NCI-H187 (cell line): ENCODE measurements at places on chromosomes 16 and 17.

DNA sequence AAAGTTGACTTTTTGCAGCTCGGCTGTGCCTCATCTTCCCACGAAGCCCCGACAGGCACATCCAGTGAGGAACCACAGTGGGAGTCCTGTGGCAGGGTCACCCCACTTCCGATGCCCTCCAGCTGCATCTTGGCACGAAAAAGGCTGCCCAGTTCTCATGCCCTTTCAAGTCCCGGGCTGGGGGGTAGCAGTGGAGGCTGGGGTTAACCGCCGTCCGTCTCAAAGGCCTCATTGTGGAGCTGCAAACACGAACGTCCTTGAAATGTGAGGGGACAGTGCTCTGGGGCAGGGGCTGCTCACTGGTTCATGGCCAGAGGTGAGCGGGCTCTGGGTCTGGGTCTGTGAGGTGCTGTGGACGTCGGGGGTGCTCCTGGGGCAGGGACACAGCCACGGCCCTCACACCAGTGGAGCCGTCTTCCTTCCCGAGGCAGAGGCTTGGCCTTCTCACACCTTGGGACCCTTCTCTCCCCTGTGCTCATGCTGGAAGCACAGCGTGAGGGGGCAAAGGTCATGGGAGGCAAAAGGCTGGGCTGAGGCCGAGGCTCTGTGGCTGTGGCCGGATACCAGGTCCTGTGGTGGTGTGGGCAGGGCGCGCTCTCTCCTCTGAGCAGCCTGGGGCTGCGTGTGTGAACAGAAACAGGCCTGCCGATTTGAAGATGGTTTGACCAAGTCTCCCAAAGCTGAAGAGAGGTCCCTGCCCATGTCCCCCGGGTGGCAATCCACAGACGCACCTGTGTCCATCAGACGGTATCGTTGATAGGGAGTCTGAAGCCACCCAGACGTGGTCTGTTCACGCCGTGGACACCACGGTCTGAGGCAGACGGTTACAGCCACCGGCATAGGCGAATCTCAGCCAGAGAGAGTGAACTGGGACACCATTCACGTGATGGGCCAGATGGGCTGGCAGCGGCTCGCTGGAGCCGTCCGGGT is 3.1 kb upstream of the MC1R start:
- no peak for DNase-seq

DNA sequence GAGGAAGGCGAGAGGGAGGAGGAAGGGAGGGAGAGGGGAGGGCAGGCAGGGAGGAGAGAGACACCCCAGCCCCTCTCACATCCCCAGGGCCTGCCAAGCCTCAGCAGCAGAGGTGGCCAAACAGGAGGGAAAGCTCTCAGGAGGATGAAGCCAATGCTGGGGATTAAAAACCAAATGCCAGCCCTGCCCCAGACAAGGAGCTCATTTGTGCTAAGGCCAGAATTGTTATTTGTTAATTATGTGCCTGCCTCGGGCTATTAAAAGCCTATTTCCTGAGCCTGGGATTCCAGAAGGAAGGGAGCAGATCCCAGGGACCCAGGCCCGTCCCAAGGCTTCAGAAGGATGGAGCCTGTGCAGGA is 27.9 kb upstream of the GINS2 start:
- no peak for DNase-seq

- DNase-seq = no peak
Measured at GRCh38 chr17:55663400-55663799, 59.3 kb downstream of the TMEM100 start.

DNA sequence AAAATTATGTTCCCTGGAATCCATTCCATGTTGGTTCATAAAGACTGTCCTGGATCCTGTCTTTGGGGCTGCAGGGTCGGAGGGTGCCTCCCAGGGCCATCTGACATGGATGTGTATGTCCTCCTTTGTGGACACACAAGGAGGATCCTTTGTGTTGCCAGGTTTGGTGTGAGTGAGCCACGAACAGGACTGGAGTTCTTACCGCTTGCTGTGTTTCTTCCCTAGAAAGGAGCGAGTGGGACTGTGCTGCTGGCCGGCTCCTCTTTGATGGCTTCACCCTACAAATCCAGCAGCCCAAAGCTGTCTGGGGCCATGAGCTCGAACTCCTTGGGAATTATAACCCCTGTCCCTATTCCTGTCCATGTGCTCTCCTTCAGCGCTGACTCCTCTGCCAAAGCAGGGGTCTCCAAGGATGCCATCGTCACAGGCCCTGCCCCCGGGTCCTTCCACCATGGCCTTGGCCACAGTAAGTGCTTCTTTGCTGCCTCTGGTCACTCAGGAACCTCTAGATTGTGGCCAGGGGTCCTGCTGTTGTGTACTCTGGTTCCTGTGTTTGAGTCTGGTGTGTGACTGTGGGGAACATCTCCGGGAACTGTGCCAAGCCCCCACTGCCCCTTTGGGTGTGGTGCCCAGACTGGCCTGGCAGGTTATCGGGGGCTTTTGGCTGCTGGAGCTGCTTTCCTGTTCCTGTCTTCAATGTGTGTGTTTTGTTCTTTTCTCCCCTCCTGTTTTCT is 29.5 kb downstream of the UBN1 start:
- no peak for DNase-seq

DNA sequence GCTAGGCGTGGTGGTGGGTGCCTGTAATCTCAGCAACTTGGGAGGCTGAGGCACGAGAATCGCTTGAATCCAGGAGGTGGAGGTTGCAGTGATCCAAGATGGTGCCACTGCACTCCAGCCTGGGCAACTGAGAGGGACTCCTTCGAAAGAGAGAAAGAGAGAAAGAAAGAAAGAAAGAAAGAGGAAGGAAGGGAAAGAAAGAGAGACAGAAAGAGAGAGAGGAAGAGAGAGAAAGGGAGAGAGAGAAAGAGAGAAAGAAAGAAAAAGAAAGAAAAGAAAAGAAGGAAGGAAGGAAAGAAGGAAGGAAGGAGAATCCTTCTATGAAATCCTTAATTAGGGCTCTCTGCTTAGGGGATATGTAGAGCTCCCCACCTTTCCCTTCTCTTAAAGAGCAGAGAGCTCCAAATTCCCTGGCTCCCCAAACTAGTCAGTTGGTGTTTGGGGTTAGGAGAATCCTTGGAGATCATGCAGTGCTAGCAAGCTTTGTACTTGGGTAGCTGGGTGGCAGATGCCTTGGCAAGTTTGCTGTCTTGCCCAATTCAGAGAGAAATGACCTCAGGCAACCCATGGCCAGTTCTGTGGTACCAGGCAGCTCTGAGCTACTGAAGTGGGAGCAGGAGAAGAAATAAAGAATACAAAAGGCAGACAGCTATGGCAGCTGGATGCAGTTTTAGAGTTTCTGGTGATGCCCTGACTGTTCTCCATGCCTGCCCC is 8.9 kb upstream of the HOXB13 start:
- no peak for DNase-seq

DNA sequence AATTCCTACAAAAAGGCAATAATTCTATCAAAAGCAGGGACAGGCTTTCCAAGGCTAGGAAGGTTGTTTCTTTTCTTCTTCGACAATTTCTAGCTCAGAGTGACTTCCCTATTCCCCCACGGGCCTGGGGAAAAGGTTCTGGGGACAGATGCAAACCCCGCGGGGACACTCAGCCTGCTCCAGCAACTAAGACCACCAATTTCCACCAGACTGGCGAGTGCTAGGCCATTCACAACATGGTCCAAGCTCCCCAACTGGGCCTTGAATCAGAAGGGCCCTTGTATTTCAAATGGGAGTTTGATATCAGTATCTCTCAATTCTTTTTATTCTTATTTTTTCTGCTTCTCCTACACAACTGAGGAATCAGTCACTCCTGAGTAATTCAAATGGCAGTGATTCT is 86.7 kb downstream of the USP31 start:
- no peak for DNase-seq

GRCh38 chr17:15501282-15501681 is 33.9 kb upstream of the CDRT4 start:
- no peak for DNase-seq

DNA sequence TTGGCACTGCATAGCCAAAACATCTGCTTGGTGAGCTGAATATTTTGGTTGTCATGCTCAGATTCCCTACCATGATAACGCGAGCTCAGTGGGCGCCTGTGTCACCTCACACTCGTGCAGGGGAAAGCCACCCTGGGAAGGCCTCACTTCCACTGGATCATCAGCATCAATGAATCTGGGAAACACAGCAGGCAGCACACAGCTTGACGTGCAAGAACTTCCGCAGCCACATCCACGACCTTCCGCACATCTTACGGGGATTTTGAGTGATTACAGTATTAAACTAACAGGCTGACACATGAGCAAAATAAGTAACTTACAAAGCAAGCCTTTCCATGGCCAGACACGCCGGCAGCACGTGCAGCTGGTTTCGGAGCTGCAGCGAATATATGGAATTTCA is 54.7 kb upstream of the FOXF1 start:
- DNase-seq = no peak

- DNase-seq = no peak
Measured at GRCh38 chr16:13950821-13951547, 31.0 kb downstream of the ERCC4 start.

DNA sequence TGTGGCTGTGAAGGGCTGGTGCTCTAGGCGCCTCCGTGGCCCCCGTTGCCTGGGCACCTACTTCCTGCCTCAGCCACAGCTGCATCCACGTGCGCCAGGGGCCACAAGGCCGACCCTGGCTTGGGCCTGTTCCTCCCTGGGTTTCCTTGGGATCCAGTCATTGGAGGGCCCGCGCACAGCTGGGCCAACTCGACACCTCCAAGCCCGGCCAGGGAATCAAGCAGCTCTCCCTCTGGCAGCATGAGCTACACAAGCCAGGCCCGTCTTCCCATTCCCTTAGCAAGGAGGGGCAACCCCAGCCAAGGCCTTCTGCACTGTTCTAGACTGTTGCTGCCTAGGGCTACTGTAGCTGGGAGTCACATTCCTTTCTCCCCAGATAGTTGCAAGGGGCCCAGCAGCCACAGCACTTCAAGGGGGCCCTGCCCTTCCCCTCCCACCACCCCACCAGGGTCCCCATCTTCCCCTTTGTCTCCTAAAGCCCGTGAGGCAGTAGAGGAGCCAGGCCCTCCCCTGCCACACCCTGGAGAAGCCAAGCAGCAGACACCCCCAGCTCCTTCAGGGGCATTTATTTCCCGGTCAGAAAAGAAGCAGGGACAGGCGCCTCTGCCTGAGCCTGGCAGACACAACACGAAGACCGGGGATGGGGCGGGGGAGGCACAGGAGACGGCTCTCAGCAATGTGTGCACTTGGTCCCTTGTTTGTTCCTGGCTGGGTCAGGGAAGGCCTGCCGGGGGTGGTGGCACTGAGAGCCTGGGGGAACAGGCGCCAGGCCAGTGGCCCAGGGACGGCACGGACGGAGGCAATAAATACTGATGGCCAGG is 3.8 kb downstream of the ARHGDIA start:
- DNase-seq = no peak

- DNase-seq = no peak
Measured at GRCh38 chr16:30738984-30739951, 9.0 kb upstream of the PHKG2 start.

DNA sequence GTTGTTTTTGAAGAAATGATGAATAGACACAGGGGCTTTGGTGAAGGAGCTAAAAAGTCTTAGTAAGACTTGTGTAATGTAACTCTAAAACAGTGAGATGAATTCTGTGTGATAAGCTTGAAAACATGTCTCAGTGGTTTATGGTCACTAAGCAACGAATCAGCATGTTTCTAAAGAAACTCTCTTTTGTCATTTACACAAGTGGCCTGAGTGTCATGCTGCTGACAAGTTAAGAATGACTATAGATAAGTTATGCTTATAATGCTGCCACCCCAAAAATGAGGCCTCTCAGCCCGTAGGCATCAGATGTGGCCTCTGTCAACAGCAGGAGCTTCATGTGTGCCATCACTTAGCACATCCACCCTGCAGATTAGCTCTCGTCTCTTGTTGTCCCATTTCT is 8.7 kb downstream of the COX10 start:
- no peak for DNase-seq

DNA sequence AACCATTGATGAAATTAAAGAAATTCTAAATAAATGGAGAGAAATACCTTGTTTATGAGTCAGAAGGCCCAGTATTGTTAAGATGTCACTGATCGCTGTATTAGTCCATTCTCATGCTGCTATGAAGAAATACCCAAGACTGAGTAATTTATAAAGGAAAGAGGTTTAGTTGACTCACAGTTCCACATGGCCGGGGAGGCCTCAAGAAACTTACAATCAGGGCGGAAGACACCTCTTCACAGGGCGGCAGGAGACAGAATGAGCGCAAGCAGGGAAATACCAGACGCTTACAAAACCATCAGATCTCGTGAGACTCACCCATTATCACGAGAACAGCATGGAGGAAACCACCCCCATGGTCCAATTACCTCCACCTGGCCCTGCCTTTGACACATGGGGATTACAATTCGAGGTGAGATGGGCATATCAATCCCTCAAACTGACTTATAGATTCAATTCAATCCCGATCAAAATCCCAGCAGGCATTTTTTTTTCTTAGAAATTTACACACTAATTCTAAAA is 157.2 kb downstream of the ENGASE start:
- DNase-seq = no peak

- no peak for DNase-seq
Measured at GRCh38 chr17:82243648-82244412, 15.0 kb downstream of the SLC16A3 start.

DNA sequence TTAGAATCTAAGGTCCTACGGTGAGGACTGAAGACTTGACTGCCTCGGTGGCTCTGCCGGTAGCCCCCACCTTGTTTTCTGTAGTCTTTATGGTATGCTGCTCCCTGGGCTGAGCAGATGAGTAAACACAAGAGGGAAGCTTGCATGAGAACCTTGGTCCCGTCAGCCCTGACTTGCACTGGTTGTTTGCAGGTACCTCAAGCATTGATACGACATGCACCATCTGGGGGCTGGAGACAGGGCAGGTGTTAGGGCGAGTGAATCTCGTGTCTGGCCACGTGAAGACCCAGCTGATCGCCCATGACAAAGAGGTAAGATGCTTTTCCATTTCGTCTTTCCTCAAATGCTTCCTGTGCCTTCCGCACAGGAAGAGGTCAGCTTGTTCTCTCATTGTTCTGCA is 21.1 kb upstream of the TACO1 start:
- DNase-seq = no peak

DNA sequence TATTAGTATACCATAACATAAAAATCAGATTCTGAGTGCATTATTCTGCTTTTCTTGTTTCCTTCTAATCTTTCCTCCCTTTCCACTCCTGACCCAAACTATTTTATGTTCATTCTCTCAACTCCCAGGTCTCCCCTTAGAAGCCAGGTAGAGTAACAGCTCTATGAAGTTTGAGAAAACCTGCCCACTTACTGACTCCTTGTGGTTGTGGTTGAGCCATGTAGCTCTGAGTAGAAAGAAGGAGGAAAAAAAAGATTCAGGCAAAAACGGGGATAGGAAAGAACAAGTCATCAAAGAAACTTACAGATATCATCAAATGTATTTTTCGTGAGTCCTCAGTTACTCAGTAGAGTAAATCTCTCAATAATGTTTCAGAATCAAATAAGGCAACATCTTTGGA is 216.7 kb downstream of the PMP22 start:
- DNase-seq = no peak

DNA sequence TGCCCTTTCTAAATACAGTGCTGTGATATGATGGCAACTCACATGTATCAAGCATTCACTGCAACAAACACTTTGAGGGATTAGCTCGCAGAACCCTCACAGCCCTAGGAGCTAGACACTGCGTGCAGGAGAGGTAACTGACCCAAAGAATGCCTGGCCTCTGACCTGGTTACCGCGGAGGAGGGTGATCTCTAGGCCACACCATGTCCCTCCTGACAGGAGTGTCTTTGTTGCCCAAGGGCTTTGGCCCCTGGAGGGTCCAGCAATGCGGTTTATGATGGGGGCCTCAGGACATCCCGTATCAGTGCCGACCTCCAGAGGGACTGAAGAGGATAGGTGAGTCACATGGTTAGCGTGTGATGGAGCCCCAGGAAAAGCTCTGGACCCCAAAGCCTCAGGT is 130.6 kb downstream of the MGAT5B start:
- no peak for DNase-seq
